Natural killer cell (primary cell): ENCODE measurements at places on chromosomes 6 and 20. TPM values are rescaled to one million over a fixed set of nuclear protein-coding genes. Genes with fewer than 3 reads are reported as not detected.
A peak's percentile ranks its signal among the peaks of the same experiment; 100 is the strongest.

The CSNK2A1 gene
- total RNA-seq = 88.9 TPM

DNA sequence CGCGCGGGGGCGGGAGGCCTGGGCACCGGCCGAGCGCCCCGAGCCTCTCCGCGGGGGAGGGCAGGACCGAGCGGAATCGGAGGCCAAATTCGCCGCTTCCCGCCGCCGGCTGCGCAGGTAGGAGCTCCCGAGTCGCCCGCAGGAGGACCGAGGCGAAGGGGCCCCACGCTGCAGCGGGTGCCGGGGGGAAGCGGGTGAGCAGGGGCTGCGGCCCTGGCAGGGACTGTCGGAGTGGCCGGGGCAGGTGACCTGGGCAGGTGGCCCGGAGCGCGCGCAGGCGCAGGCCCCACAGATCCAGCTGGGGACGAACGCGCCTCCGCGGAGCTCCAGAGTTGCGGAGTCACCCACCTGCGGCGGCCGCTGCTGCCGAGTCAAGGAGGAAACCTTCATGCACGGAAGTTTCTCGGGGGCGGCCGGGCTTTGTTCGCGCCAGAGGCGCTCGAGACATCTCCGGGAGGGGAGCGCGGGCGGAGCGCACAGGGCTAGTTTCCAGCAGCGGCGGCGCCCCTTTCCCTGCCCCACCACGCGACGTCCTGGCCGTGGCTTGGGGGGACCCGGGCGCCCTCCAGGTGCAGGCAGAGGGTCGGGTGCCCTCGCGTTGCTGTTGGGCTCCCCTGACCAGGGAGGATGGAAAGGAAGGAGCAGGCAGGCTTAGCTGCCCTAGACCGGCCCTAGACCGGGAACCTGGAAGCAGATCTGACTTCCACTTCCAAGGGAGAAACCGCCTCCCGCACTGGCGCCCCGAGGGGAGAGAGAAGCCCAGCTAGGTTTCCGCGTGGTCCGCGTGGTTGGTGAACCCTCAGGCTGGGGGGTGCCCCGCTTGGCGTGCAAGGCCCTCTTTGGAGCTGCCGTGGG is 590 bp downstream of the SLCO4A1 start:
- DNase-seq = peak; percentile 73
- peak overlapping the region; percentile 11 for H3K4me3 ChIP-seq
- H3K27ac ChIP-seq = no peak overlapping the region
- peaks cover 37% of the 10 kb centered on the region for H3K4me1 ChIP-seq
- H3K36me3 ChIP-seq = no peaks in the 10 kb centered on the region

GRCh38 chr6:89009624-89010059 is 46.2 kb upstream of the RNGTT start:
- H3K4me3 ChIP-seq = no peak overlapping the region
- no peaks in the 10 kb centered on the region for H3K36me3 ChIP-seq
- no peak overlapping the region for H3K27ac ChIP-seq
- H3K4me1 ChIP-seq = peaks cover 9% of the 10 kb centered on the region
- no peak for DNase-seq
- H3K27me3 ChIP-seq = no peaks in the 10 kb centered on the region

GRCh38 chr20:57676589-57677583 is 32.9 kb downstream of the PMEPA1 start:
- peaks cover 46% of the 10 kb centered on the region for H3K4me1 ChIP-seq
- DNase-seq = no peak
- no peak overlapping the region for H3K4me3 ChIP-seq

DNA sequence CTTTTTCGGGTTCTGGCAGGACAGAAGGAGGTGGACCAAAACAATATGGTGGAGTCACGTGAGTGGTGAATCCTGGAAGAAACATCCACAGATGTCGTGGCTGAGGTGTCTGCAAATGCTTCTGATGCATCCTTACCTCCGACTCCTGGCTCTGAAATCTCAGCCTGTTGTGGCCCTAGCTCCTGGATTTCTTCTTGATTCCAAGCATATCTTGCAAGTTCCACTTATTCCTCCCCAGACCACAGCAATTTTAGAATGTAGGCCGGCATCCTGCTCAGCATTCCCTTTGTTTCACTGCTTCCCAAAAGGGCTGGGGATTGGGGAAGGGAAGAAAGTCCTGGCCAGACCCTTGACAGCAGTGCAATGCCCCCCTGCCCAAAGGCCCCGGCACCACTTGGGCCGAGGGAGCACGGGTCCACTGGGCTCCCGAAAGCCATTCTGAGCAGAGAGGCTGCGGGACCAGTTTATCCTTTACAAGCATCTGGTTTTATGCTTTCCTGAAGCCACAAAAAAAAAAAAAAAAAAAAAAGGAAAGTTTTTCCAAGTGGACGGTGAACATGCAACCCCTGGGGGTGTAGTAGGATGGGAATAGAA is 200.9 kb upstream of the RNF24 start:
- H3K27me3 ChIP-seq = no peaks in the 10 kb centered on the region
- H3K27ac ChIP-seq = no peak overlapping the region
- no peaks in the 10 kb centered on the region for H3K36me3 ChIP-seq
- peaks cover 2% of the 10 kb centered on the region for H3K4me1 ChIP-seq
- no peak for DNase-seq
- no peak overlapping the region for H3K4me3 ChIP-seq

DNA sequence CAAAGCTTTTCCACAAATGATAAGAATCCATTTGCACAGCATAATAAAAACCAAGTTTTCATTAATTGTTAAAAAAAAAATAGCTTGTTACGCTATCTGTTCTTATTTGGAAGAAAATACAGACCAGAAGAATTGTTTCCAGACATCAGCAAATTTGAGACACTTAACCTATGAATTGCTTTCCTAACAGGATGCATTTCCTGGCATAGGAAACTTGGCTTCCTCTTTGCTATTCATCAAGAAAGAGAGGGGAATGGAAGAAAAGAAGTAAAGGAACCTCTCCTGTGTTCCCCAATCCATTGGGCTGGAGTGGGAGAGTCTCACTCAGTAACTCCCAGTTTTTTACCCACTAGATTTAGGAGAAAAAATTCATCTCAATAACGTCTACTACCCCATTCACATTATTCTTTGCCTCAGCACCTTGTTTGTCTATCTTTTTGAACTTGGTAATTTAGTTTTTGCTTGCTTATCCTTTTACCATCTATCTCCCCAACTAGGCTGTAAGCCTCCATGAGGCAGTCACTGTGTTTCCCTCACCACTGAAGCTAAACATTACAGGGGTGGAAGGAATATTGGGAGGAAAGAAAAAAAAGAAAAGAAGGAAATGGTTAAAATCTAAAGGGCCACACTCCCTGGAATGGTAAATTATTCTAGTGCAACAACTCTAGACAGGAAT is 150.3 kb downstream of the COL21A1 start:
- H3K36me3 ChIP-seq = no peaks in the 10 kb centered on the region
- H3K4me3 ChIP-seq = no peak overlapping the region
- H3K27ac ChIP-seq = no peak overlapping the region
- no peaks in the 10 kb centered on the region for H3K4me1 ChIP-seq
- DNase-seq = no peak
- no peaks in the 10 kb centered on the region for H3K27me3 ChIP-seq

DNA sequence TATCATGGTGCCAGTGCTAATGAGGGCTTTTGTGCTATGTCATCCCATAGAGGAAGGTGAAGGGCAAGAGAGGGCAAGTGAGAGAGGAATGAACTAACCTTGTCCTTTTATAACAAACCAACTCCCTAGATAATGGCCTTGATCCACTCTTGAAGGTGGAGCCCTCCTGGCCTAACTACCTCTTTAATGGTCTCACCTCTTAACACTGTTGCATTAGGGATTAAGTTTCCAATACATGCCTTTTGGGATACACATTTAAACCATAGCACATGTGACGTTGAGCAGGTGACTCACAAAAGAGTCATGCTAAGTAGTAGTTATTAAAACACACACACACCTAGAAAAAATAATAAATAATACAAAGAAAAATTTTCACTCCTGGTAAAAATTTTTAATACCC is 36.9 kb downstream of the CCN2 start:
- H3K36me3 ChIP-seq = no peaks in the 10 kb centered on the region
- H3K4me1 ChIP-seq = peaks cover 6% of the 10 kb centered on the region
- H3K27ac ChIP-seq = no peak overlapping the region

The GRM4 gene
- not detected for total RNA-seq

DNA sequence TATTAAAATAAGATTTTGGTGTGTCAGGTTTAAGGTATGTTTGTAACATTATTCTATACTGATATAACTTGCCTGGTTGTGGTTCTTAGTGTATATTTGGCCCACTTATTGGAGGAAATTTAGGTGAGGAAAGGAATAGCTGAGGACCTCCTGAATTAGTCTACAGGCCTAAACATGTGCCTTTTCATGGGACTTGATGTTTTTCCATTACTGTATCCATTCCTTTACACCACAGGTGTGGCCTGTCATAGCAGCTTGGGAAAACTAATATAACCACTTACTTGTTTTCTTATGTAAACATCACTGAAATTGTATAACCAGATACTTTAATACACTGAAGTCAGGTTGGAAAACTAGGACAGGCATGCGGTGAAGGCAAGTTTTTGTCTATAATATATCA is 27.6 kb downstream of the BCKDHB start:
- H3K27me3 ChIP-seq = no peaks in the 10 kb centered on the region
- H3K27ac ChIP-seq = no peak overlapping the region
- H3K4me1 ChIP-seq = no peaks in the 10 kb centered on the region
- peaks cover 6% of the 10 kb centered on the region for H3K36me3 ChIP-seq
- no peak for DNase-seq

The SNTA1 gene
- 1.2 TPM for total RNA-seq

The OPN5 gene
- total RNA-seq = not detected

DNA sequence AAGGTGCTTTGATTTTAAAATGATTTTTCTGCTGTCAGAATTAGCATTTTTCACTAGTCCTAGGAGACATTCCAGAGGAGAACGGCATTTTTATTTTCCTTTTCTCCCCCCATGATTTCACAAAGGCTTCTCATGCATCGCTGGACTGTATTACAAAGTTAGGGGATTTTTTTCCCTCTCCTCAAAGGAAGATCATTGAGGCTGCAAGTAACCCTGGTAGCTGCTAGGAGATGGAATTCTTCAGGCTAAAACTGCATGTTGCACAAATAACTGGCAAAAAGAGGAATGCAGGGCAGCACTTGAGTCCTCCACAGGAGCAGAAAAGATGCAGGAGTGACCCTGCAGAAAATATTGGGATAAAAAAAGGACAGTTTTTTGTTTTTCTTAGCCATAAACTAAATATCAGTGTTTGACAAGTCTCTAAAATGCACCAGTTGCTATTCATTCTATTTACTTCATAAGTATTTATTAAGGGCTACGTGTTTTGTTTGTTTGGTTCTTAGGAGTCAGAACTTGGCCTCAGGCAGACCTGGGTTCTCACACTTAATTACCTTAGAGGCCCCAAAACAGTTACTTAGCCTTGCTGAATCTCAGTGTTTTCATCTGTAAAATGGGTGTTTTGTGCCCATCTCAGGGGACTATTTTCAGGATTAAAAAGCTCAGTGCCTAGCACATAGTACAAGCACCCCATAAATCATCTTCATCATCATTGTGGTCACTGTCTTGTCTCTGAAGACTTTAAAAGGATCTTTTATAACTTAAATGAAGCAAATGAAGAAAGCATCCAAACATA is 144.5 kb upstream of the ID4 start:
- no peak overlapping the region for H3K27ac ChIP-seq
- H3K4me1 ChIP-seq = no peaks in the 10 kb centered on the region
- no peaks in the 10 kb centered on the region for H3K36me3 ChIP-seq
- no peak for DNase-seq

DNA sequence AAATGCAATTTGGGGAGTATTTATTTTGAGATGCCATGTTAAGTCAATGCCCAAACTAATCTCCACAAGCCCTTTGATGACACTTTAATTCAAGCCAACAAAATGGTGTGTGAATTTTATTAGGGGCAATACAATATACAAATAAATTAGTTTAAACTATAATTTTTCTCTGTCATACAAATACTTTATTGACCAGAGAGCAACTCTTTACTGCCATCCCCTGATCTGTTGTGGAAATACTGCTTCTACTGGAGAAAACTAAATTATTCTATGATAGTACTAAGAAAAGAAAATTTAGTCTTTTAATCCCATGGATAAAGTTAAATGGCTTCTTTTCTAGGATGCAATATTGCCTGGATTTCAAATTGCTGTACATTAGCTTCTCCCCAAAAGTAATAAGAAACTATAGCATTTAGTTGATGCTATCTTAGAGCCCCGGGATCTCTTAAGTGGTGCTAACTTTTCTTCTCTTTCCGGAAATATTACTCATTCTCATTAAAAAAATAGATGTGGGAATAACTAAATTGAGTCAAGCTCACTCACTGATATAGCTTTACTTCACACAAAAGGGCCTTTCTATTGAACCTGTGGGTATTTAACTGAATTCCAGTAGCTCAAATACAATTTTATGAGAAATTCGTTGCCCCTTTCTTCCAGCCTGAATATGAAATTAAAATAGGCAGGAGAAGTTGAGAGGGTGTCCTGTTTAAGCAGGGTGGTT is 49.2 kb downstream of the SMPDL3A start:
- no peak for DNase-seq
- H3K27ac ChIP-seq = no peak overlapping the region
- H3K36me3 ChIP-seq = no peaks in the 10 kb centered on the region
- no peak overlapping the region for H3K4me3 ChIP-seq
- H3K4me1 ChIP-seq = no peaks in the 10 kb centered on the region
- H3K27me3 ChIP-seq = no peaks in the 10 kb centered on the region

GRCh38 chr6:75363304-75363703 is 78.7 kb upstream of the TMEM30A start:
- no peak overlapping the region for H3K4me3 ChIP-seq
- DNase-seq = no peak
- no peak overlapping the region for H3K27ac ChIP-seq
- no peaks in the 10 kb centered on the region for H3K36me3 ChIP-seq
- no peaks in the 10 kb centered on the region for H3K27me3 ChIP-seq
- H3K4me1 ChIP-seq = no peaks in the 10 kb centered on the region

- H3K27me3 ChIP-seq = no peaks in the 10 kb centered on the region
- DNase-seq = no peak
- H3K27ac ChIP-seq = no peak overlapping the region
- no peak overlapping the region for H3K4me3 ChIP-seq
These were observed 64.3 kb downstream of the ANKS1A start for GRCh38 chr6:34953061-34954025.

The RHAG gene
- total RNA-seq = not detected

DNA sequence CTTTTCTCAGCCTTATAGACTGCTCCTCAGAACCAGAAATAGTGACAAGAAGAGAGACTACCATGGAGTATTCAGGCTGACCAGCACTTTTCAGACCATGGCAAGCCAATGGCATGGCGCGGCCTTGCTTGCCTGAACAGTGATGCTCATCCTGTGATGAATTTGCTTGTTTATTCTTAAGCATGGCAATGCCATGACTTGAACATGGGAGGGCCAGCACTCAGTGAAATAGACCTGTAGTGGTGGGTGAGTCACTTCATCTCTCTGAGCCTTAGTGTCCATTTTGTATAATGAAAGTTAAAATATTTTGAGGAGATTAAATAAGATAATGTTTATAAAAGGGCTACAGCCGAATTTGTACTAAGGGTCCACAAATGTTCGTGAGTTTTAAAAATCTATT is 79.1 kb downstream of the LRRC1 start:
- no peaks in the 10 kb centered on the region for H3K4me1 ChIP-seq
- H3K27me3 ChIP-seq = no peaks in the 10 kb centered on the region
